Upper lobe of left lung (tissue), 6 donors: ENCODE measurements at places on chromosomes 6 and 20. TPM values are rescaled to one million over a fixed set of nuclear protein-coding genes. Genes with fewer than 3 reads are reported as not detected.

DNA sequence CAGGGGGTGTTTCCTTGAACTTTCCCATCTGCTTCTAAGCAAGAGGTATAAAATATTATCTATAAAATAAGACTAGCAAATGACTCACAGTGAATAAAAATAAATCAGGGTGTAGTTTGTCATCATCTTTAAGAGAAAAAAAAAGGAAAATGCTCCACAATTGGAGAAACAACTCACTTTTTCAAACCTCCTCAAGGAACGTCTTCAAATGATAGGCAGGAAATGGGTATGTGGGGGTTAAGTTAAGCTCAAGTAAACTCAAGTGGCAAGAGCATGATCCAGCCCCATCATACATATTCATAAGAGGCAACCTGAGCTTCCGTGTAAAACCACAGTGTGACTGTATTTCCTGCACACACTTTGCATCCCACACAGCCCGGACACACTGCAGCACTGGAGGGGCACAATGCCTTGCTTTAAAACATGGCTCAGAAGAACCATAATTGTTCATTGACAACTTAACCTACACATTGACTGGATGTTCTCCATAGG lies 58.5 kb upstream of the CEP85L start:
- peak; percentile 59 for DNase-seq

DNA sequence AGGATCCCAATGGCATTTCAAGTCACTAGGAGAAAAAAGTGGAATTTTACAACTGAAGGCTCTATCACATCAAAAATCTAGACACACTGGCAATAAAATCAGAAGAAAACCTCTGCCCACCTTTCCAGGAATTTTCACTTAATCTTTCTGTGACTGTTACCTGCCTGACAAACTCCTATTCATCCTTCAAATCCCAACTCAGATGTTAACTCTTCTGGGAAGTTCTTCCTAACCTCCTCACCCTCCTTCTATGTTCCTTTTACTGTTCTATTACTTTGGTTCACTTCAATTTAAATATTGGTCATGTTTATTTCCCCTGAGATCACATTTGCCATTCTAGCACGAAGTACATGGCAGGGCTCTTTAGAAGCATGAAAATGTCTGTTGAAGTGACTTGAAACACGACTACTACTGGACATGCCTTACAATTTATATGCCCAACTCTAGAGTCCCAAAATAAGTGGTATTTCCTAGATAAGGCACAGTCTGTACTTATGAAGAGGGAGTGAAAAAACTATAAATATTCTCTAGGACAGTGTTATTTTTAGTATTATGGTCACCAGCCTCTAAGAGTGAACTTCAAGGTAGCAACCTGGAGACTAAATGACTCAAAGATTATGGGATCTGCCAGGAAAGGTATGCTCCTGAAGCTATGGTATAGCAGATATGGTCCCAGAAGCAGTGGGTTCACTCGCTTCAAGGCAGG lies 17.1 kb downstream of the CHD6 start:
- DNase-seq: no peak

The SAMD10 gene
- total RNA-seq: 5.8 TPM

DNA sequence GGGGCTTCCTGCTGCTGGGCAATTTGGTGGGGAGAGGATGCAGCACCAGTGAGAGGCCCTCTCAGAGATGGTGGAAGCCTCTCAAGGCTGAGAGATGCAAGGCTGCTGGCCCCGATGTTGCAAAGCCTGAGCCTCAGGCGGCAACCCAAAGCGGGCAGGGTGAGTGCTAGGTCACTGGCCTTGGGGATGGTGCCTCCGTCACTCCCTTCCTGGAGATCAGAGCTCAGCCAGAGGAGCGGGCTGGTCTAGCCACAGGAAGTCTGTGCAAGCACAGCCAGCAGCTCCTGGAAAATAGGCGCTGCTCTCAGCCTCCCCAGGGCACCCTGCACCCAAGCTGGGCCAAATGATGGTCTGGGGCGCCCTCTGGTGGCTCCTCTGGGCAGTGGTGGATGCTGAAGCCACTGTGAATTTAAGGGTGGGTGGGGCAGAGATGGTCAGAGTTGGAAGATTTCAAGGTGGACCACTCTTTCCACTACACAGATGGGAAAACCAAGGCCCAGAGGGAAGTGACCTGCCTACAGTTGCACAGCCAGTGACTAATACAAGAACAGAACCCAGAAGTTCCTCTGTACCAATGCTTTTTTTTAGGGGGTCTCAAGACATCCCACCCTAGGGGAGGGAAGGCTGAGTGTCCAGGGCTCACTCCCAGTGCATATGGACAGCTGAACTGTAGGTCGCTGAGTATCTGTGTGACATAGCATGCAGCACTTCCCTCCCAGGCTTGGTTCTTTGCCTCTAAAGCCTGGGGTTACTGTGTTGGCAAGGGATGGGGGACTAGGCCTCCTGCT lies 20.8 kb downstream of the C20orf203 start:
- DNase-seq: peak; percentile 87

GRCh38 chr6:134452906-134453305 lies 135.0 kb upstream of the SGK1 start:
- DNase-seq: no peak

DNA sequence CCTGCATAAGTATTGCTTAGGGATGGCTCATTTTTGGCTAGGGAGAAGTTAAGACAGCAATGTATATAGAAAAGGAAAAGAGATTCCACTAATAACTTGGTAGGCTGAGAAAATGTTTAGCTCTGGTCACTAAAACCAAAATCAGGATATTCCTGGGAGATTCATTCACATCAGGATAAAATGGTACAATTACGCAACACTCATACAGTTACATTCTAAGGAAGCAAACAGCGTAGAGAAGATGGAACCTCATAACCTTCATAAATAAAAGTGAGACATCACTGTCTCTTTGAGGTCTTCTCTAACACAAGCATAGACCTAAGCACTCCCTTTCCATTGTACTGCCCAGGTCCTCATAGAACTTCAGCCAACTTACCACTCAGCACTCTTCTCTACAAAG lies 295.7 kb upstream of the RUNX2 start:
- DNase-seq: no peak

The PRICKLE4 gene
- total RNA-seq: 133 TPM

- DNase-seq: no peak
These were observed 73.0 kb upstream of the HMGN3 start for GRCh38 chr6:79307321-79308036.

GRCh38 chr6:47438481-47439347 lies 38.9 kb upstream of the CD2AP start:
- peak; percentile 36 for DNase-seq

GRCh38 chr6:134621858-134622257 lies 303.9 kb upstream of the SGK1 start:
- DNase-seq: no peak

DNA sequence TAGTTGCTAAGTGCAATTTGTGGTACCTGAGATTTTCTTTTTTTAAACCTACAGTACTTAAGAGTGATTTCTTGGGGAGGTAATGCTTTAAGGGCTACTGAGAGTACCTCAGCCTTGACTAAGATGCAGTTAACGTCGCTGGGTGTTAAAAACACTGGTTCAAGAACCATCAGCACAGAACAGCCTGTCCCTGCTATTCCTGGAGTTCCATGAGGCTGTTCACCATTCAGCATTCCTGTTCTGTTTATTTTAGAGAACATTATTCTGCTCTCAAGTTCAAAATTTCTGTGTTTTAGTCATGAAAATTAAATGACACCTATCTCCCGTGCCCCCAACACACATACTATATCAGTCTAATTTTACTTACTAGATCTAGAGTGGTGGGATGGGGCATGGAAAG lies 1.7 kb upstream of the PRELID3B start:
- DNase-seq: no peak

DNA sequence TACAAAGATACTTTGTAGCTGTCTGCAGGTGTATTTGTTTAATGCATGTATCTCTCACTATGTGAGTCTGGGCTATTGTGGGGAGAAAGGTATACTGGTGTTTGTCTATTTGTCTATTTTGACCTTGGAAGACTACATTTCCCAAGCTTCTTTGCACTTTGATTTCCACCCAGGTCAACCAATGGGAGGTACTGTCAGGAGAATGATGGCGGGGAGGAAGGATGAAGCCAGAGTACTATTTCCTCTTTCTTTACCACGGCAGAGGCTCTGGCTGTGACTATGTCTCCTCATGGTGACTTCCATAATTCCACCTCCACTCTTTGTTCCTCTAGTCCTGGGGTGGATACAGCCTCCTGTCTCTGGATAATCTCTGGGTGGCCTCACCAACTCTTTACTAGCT lies 23.1 kb downstream of the LBP start:
- DNase-seq: no peak

DNA sequence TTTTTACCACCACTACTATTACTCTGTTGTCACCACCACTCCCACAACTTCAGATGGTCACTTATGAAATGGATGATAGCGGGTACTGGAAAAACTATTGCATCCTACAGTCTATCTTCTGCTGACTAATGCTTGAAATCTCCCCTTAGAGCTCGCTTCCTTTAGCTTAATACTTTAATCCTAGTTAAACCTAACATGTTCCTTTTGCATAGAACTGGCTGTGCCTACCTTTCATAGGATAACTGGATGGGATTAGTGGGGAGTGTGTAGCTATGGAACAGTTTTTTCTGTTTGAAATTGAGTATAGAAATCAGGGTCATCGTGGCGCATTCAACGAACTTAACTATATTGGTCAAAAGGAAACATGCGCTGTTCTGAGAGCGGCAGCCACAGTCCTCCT lies 294.7 kb downstream of the FARS2 start:
- DNase-seq: no peak

The THBS2 gene
- total RNA-seq: 19.8 TPM

GRCh38 chr6:121485359-121485811 lies 49.9 kb downstream of the GJA1 start:
- DNase-seq: no peak

DNA sequence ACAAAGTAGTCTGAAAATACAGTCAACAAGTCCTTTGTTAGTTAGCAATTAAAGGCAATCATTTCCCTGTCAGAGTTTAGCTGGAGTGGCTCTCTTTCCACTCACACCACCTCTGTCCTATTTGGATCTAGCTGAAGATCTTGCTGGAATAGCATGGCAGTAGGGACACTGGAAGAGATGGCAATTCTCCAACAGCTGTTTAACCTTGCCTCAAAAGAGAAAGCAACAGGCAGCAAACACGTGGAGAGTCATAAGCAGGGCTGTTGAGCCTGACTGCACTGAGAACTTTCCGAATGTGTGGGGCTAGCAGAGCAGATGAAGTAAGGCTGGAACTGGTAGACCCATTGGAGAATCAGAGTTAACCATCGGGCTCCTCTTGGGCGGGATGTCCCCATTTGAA lies 38.0 kb upstream of the PRSS35 start:
- DNase-seq: no peak

- no peak for DNase-seq
These were observed 4.9 kb upstream of the SAMD5 start for GRCh38 chr6:147503587-147503986.

The GSTA2 gene
- total RNA-seq: not detected

DNA sequence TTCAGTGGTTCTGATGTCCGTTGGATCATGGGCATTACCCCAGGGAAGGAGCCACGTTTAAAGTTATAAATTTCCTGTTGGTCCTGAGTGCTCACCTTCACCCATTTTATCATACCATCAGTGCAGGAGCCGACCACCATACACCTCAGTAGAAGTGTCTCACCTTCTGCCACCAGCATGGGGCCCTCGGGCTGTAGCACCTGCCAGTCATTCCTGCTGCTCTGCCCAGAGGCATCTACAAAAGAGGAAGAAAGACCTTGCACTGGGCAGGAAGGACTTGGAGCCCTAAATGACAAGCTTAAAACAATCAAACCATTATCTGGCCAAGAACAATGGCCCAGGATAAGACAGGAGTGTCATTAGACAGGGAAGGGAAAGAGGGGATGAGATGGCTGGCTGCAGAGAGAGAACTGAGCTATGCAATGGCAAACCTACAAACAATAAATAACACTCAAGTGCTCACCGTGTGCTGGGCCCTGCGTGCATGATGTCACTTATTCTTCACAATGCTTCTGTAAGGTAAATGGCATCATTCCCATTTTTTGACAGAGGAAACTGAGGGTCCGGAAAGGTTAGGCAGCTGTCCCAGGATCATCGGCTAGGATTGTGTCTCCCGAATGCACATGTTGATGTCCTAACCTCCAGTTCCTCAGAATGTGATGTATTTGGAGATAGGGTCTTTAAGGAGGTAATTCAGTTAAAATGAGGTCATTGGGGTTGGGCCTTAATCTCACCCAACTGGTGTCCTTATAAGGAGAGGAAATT lies 11.2 kb downstream of the SIRPB2 start:
- no peak for DNase-seq

DNA sequence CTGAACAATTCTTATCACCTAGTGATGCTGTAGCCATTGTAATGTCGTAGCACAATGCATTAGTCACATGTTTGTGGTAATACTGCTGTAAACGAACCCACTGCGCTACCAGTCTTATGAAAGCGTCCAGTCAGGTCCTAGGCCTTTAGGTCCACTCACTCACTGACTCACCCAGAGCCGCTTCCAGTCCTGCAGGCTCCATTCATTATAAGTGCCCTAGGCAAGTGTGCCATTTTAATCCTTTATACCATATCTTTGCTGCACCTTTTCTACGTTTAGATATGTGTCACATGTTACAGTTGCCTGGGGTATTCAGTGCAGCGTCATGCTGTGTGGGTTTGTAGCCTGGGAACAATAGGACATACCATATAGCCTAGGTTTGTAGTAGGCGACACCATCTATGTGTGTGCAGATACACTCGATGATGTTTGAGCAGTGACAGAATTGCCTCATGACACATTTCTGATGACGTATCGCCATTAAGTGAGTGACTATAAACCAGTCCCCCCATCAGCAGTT lies 15.4 kb downstream of the IGF2R start:
- DNase-seq: peak; percentile 48

GRCh38 chr6:56620229-56620868 lies 22.3 kb downstream of the DST start:
- no peak for DNase-seq

GRCh38 chr6:154768280-154768679 lies 35.1 kb downstream of the SCAF8 start:
- DNase-seq: no peak

The TENT5A gene
- total RNA-seq: 21.9 TPM

GRCh38 chr20:44035924-44036323 lies 121.3 kb downstream of the TOX2 start:
- no peak for DNase-seq
